Activated CD8-positive, alpha-beta memory T cell treated with anti-CD3 and anti-CD28 coated beads for 4 hours (primary cell): ENCODE measurements at places on chromosomes 3 and 15.

GRCh38 chr3:63353383-63353782 lies 75.3 kb downstream of the SYNPR start:
- DNase-seq, result no peak

- DNase-seq, result no peak
These were observed 182.3 kb upstream of the NDN start for GRCh38 chr15:23869396-23869795.

DNA sequence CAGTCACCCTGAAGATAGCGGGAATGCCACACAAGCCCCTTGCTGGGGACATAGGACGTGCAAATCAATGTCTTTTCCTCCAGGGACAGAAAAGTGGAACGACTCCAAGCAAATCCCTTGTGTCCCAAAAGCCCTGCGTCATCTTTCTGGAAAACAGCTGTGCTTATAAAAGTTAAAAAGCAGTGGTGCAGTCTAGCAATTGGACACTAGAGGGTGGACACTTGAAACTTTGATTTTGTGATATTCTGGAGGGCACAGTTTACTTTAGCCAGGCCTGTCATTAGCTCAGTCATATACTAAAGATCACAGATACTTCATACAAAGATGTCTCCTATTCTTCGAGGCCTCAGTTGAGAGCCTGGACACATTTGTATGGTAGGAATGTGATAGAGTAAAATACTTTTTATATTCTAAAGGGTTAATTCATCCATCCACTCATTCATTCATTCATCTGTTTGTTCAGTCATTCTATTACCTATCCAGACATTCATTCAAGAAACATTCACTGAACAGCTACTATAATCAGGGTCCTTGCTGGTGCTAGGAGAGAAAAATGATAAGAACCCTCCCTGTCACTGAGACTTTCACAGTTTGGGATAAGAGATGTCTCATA lies 63.8 kb upstream of the ANKRD34C start:
- no peak for DNase-seq

GRCh38 chr3:171543759-171544300 lies 83.6 kb upstream of the TNIK start:
- no peak for DNase-seq

DNA sequence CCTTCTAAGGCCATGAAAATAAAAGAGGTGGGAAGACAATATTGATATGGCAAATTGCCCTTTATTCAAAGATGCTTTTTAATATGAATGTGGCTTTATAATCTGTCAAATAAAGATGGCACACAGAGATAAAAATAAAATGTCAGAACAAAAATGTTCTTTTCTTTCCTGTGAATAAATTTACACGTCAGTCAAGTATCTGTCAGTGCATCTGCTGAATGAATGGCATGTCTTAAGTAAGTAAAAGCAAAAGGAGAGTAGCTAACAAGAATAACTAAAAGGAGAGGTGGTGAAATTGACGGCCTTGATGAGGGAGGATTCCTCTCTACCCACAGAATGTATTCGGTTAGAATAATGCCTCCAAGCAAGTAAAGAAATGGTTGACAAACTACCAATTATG lies 1021.7 kb upstream of the GBE1 start:
- no peak for DNase-seq

- no peak for DNase-seq
These were observed 21.7 kb downstream of the SSR3 start for GRCh38 chr3:156533205-156533604.

DNA sequence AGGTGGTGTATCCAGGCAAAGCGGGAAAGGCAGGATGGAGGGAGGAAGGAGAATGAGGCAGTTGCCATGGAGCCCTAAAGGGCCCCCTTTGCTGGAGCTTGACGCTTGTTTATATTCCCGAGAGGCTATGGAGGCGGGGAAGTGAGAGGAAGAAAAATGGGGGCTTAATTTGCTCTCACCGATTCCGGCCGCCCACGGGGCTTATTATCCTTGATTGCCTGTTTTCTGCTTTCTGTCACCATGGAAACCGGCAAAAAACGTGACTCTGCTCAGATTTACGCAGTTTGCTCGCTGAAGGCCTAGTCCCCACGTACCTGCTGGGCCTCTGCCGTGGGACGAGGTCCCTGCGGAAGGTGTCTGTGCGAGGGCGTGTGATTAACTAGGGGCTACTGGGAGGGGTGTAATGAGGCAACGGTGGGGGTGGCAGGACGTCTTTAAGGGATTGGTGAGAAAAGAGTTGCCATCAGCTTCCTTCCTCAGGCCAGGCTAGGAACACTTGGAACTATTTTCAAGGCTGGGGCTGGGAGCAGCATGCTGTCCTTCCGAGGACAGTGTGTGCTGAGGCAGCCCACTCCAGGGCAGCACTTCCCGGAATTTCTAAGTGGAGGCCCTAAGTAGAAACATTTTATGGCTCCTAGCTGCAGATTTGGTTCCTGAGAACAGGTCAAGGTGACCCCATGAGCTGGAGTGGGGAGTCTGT lies 110.8 kb upstream of the NDN start:
- DNase-seq, result no peak

DNA sequence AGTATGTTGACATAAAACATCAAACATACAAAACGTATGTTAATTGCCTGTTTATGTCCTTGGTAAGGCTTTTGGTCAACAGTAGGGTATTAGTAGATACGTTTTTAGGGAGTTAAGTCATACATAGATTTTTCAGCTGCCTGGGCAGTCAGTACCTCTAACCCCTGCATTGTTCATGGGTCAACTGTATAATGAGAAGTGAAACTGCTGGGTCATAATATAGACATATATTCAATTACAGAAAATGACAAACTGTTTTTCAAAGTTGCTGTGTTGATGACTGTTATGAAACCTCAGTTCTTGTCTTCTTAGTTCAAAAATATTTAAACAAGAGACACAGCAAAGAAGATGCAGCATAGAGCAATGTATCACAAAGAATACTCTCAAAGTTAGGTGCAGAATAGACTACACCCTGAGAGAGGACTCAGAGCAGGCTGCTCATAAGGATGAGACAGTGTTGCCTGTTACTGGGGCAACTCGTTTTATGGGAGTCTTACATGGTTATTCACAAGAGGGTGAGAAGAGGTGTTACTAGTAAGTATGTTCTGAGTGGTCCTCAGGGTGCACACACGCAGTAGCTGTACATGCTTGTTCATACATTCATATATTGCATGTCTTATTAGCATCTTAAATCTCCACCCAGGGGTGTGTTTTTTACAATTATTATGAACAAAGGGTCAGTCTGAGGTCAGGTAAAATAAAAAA lies 53.1 kb upstream of the ADAMTS17 start:
- no peak for DNase-seq

GRCh38 chr15:89462198-89462912 lies 34.0 kb downstream of the RHCG start:
- DNase-seq, result no peak

DNA sequence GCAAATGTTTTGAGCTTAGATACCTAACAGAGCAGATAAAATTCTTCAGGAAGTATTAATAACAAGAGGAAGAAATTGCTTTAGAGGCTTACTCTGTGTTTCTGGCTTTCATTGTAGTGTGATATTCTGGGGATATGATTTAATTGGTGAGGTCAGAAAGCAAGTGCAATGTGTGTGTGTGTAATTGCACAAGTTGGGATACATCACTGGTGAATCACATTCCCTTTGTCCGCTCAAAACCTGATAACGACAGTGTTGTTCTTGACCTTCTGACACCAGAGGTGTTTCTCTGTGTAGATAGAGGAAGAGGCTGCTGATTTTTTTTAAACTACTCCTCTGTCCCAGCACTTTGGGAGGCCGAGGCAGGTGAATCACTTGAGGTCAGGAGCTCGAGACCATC lies 161.1 kb downstream of the CACNA2D3 start:
- no peak for DNase-seq

DNA sequence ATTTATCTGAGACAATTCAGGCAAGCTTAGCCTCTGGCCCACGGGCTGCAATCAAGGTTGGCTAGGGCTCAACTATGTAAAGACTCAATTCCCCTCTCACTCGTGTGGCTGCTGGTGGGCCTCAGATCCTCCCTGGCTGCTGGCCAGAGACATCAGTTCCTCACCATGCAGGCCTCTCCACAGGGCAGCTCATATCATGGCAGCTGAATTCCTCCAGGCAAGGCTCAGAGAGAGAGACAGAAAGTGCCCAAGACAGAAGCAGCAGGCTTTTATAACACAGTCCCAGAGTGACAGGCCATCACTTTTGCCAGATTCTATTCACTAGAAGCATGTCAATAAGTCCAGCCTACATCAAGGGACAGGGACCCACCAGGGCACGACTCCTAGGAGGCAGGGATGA lies 63.2 kb downstream of the XXYLT1 start:
- DNase-seq, result no peak

- DNase-seq, result peak; percentile 69
These were observed 15.6 kb downstream of the TMEM158 start for GRCh38 chr3:45210308-45211041.

DNA sequence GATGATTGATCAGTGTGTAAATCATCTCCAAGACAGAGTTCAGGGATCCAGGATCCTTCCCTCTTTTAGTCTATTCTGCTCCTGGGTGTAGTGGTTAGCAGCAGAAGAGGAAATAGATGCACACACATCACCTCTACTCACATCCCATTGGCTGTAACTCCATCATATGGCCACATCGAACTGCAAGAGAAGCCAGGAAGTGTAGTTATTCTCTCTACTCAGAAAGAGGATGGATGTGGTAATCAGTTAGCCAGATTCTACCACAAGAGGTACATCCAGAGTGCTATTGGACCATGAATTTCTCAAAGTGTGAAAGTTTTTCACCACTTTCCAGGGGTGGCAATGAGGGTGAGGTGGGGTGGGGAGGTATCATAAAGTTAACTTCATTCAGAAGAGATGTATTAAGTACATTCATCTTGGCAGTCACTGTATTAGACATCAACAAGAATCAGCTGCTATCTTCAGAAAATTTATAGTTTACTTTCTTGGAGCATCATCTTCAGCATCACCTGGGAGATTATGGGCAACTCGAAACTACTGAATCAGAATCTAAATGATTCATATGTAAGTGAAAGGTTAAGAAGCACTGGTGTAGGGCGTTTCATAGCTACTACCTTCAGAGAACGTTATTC lies 60.6 kb upstream of the GAP43 start:
- no peak for DNase-seq

DNA sequence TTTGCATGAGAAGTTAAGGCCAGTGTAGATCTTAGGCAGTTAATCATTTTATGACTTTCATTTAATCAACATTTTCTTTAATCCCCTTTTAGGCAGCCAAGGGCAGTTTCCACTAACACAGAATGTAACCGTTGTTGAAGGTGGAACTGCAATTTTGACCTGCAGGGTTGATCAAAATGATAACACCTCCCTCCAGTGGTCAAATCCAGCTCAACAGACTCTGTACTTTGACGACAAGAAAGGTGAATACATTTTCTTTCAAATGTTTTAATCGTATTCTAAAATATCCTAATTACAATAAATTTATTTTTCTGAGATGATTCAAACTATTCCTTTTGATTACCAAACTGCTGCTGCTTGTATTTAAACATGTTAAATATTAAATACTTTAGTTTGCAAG lies 843.2 kb downstream of the CADM2 start:
- no peak for DNase-seq

DNA sequence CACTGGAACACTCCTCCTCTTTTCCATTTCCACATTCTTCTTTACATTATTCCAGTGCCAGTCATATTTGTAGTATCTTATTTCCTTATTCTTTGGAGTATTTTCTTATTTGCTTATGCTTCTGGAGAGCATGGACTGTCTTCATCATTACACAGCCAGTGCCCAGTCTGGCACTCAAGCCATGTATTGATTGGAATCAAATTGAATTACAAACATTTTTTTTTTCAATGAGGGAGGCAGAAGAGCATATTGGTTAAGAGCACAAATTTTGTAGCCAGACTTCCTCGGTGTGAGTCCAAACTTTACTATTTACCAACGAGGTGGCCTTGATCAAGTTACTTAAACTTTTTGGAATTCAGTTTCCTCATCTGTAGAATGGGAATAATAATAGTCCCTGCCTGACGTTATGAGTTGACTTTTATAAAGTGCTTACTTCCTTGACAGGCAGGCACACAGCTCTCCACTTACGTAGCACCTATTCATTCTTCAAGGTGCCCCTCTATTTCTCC lies 186.6 kb upstream of the BCL6 start:
- DNase-seq, result no peak

DNA sequence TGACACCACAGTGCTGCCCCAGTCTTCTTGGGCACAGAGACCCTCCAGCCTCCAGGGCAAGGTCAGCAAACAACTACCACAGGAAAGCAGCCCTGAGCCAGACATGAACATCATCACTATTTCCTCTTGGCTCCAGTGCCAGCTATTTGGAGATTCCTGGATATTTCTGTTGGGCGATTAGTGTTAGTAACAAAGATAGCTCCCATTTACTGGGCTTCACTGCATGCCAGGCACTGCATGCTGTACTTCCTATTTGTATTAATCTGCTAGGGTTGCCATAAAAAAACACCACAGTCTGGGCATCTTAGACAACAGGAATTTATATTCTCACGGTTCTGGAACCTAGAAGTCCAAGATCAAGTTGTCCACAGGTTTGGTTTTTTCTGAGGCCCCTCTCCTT lies 255.1 kb upstream of the STT3B start:
- no peak for DNase-seq

- DNase-seq, result no peak
These were observed 15.1 kb downstream of the USP4 start for GRCh38 chr3:49324768-49325167.

- DNase-seq, result no peak
These were observed 317.4 kb upstream of the RARB start for GRCh38 chr3:25110642-25111041.

- DNase-seq, result no peak
These were observed 20.8 kb upstream of the DUSP7 start for GRCh38 chr3:52076896-52077780.

DNA sequence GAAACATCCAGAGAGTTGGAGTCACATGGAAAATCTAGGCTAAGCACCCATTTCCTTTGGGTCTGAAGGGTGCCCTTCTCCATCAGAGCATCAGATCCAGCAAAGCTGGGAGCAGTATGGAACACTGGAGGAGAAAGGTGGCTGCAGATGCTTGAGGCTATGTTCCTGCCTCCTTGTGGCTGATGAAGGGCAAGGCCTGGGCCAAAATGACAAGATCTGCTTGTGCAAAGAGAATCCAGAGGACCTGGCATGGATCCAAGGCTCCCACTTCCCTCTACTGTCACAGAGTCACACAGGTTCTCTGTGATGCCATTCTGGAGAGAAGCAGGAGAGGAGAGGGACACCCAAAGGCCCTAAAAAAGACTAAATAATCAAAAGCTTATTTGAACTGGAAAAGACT lies 9.2 kb upstream of the ATP8B4 start:
- no peak for DNase-seq

DNA sequence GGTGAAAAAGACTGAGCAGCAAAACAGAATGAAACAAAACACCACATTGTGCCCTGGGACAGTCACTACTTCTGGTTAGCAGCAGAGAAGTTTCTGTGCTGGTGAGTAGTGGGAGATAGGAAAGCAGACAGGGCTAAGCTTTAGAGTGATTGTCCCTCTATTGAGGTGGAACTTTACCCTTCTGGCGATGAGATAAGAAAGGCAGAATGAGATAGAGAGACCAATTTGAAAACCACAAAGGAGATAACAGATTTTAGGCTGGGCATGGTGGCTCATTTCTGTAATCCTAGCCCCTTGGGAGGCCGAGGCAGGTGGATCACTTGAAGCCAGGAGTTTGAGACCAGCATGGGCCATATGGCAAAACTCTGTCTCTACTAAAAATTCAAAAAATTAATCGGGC lies 208.5 kb downstream of the TBL1XR1 start:
- no peak for DNase-seq

GRCh38 chr3:31185062-31185357 lies 290.5 kb upstream of the GADL1 start:
- DNase-seq, result no peak
